ENCODE measurements at places on chromosomes 7 and 10.

- DNase-seq: no peak
These were observed 16.5 kb downstream of the MGMT start for GRCh38 chr10:129483430-129484010.

DNA sequence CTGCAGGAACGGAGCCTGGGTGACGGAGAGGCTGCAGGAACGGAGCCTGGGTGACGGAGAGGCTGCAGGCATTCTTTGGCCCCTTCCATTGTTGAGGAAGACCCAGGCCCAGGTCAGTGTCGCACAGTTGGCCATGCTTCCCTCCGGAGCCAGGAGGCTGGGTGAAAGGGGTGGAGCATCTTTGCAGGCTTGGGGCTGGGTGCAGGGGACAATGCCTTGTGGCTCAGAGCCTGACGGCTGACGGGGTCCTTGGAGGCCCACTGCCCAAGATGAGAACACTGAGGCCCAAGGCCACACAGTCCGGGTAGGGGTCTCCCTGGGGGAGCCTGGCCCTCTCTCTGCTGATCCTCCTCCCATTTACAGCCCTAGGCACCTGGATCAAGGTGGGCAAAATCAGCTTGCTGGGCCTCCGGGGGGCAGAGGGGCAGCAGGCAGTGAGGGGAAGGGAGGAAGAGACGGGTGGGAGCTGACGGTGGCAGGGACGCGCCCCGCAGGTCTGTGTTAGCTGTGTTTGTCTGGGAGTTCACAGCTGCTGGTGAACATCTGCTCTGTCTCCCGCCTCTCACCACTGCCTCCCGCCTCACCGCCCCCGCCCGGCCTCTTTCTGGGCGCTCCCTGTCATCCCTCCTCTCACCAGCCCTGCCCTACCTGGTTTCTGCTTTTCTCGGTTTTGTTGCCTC, 30.6 kb upstream of the PCBD1 start:
- no peak for DNase-seq

DNA sequence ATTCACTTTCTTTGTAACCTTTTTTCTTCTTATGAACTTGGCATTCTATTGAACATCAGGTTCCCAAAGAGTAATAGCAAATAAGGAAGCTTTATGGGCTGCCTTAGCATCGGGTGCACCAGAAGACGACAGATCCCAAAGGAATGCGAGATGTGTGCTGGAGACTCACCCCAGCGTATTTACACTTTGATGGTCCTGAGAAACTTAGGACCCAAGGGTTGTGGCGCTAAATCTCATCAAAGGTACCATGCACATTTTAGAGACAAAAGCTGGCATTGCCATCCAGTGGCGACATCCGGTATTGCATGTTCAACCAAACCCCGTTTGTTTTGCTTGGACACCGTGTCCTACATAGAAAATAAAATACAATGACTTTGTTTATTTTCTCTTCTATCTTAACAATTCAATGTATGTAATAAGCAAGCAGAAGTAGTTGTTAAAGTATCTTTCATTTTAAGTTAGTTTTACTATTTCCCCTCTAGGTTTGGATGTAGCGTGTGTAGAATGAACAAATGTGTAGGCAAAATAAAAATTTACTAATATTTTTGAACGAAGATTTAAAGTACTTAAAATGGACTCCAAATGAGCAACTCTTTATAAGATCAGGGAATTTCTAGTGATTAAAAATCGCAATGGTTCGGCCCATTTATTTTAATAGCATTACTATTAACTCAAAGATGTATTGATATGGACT, 1154.8 kb downstream of the GATA3 start:
- DNase-seq: peak; percentile 76

DNA sequence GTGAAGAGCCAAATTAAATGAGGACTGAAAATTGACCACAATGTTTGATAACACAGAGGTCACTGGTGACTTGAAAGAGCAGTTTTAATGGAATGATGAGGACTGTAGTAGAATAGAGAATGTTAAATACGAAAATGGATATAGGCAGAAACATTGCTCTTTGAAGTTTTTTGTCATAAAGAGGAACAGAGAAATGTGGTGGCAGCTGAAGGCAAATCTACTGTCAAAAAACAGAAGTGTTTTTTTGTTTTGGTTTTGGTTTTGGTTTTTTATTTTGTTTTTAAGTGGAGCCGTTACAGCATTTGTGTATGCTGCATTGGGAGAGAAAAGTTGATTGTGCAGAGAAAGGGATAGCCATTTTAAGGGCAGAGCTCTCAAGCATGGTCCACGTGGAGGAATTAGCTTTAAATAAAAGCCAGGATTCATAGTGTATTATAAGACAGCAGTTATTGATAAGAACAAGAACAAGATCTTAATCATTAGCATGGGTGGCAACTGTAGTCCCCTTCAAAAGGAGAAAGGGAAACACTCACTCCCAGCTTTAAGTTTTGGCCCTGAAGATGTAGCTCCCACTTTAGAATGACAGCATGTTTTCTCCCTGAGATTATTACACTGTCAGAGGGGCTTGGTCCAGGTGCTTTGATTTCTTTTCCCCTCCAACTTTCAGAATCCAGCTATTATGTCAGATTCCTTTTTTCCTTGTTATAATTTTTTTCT, 156.7 kb upstream of the BET1 start:
- no peak for DNase-seq

- DNase-seq: no peak
These were observed 147.8 kb downstream of the ADAM12 start for GRCh38 chr10:126240483-126240882.

DNA sequence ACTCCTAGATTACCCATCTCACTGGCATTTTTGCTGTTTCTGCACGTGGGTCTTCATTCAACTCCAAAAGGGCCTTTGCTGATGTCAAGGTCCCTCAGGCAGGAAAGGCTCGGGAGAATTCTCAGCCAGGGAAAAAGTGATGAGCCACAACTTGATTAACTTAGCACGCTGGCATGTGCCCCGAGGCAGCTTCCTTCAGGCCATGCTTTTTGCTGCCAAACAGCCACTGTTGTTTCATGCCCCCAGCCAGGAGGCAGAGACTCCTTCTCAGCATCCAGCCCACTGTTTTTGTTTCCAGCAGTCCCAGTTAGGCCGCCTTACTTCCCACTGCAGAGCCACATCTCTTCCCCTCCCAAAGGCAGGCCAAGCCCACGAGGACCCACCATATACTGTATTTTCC, 266.5 kb upstream of the YAE1 start:
- no peak for DNase-seq

- no peak for DNase-seq
These were observed 206.0 kb downstream of the MTERF1 start for GRCh38 chr7:91674470-91674869.

DNA sequence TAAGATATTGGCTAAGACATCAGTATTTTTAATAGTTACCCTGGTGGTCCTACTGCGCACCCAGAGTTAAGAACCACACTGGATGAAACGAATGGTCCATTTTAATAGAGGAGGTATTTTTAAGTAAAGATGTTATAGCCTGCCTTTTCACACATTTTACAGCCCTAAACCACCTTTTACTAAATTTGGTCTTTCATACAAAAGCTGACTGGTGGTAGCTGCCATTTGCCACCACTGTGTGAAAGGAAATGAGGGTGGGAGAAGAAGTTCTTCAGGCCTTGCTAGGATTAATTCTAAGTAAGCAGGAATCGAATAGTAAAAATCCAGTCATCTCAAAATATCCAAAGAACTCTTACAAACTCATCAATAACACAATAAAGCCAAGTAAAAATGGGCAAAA, 15.2 kb upstream of the APBB1IP start:
- no peak for DNase-seq

DNA sequence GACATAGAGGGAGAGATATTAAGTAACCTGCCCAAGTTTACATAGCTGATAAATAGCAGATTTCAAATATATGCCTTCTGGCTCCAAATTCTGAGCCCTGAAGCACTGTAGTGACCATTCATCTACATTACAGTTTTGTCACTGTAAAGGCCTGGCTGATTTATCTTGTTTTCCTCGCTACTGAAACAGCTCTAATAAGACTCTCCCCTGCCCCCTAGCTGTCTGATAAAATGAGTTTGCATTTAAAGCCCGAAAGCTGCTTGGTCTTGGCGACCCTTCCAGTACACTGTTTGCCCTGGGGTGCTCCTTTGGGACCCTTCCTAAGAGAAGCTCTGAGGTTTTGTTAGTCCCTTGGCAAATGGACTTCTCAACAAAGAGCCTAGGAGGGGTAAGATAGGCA, 59.7 kb upstream of the RAB11FIP2 start:
- no peak for DNase-seq

DNA sequence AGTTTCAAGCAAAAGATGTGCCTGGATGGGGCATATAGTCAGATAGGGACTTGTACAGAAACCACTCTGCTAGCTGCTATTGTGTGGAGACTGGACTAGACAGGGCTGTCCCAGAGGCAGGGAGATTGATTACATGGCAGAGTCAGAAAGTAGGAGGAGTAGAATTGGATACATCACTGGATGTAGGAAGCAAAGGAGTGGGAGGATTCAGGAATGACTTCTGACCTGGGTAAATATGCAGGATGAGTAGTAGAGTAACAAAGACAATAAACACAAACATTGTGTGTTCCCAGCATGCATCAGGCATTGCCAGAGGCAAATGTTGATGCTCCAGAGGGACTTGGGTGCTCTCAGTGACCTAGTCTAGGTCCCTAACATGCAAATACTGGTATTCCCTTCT, 30.9 kb upstream of the MAT1A start:
- no peak for DNase-seq

DNA sequence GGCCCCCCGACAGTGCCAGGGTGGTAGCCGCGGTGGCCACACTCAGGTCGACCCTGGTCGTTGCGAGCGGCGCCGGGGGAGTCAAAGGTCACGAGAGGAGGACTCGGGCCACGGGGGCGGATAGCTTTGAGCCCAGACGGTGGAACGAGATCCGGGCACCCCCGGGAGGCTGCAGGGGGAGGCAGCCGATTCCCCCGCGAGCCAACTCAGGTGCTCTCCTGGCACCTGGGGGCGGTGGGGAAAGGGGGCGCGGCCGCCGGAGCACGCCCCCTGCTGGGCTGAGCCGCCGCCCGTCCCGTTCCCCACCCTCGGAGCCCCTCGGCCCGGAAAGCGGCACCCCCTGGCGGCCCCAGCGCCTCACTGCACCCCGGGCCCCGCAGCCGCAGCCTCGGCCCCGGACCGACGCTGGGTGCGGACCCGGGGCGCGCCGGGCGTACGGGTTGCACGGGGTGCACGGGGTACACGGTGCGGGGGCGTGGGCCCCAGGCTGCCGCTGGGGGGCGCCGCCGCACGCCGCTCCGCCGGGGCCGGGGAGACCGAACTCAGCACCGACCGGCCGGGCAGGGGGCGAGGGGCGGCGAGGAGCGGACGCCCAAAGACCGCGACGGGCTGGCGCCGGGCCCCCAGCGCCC, 521 bp upstream of the NYAP1 start:
- peak; percentile 76 for DNase-seq

- DNase-seq: no peak
These were observed 226.4 kb downstream of the BUB3 start for GRCh38 chr10:123380491-123381085.

GRCh38 chr10:114489521-114490310, 85.4 kb upstream of the AFAP1L2 start:
- DNase-seq: no peak

- DNase-seq: no peak
These were observed 14.4 kb upstream of the CRYGN start for GRCh38 chr7:151454305-151454704.

GRCh38 chr7:151808400-151809145, 68.3 kb downstream of the PRKAG2 start:
- DNase-seq: no peak

DNA sequence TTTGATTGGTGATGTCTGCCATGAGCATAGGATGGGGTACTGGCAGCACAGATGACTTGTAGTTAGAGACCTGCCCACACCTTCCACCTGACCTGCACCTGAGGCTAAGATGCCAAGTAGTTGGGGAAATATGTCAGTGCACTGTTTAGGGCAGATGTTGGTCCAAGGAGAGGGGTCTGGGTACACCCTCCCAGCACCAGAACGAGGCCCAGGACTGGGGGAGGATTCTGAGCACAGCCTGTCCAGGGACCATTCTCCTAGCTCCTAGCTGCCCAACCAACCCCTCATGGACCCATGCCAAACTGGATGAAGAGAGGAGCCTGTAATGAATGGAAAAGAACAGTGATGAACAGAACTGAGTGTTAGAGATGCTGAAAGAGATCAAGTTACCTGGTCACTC, 28.0 kb downstream of the FRMPD2 start:
- no peak for DNase-seq

DNA sequence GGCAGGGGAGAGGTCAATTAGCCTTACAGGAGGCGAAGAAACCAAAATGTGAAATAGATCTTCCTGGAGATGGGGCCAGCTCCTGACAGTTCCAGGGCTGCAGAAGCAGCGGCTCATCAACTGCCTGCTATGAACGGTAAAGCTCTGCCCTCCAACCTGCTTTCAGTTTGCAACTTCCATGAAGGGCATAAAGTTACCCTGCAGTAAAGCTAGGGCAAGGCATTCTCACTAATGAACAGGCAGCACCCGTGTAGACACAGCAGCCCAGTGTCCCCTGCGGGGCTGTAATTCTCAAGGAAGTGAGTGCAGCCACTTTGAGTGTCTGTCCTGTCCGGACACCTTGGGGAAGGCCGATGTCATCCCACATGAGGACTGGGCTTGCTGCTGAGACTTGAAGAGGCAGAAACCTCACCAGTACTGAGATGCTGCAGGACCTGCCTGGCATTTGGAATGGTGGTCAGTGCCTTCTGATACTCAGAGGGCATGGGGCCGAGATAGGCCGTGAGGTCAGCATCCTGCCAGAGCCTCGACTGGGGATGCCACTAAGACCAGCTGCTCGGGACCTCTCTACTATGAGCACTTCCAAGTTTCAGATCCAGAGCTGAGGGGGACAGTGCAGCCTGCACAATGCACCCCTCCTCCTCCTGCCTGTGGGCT, 26.1 kb upstream of the C10orf53 start:
- no peak for DNase-seq

DNA sequence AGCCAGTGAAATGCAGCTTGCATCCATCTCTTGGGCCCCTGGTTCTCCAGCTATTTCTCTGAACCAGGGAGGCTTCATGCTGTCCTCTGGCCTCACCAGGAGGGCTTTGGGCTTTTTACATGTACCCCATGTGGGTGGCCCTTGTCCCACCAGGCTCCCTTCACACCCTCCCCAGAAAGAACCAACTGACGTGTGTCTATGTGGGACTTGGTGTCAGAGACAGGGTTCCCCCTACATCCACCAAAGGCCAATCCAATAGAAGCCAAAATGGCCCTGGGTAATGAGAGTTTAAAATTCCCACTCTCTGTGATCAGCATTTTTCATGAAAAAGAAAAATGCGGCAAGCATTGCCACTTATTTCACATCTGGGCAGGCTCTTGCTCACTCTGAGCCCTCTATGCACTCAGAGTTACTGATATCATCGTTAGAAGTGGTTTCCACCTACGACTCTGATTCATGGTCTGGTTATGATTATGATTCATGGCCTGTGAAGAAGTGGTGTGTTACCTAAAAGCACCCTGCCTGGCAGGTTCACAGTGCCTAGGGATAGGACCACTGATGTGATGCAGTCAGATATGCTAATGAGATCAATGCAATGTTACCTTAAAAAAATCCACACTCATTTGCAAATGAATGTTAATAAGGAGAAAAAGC, 133.5 kb downstream of the BUB3 start:
- DNase-seq: no peak

GRCh38 chr7:156942708-156943090, 6.8 kb upstream of the NOM1 start:
- no peak for DNase-seq

GRCh38 chr7:121020249-121020988, 31.9 kb downstream of the CPED1 start:
- DNase-seq: no peak

GRCh38 chr10:125739994-125740679, 20.6 kb downstream of the EDRF1 start:
- no peak for DNase-seq

GRCh38 chr10:132865171-132865631, 77.2 kb downstream of the CFAP46 start:
- no peak for DNase-seq

Measured in activated T-cell treated with anti-CD3 and anti-CD28 coated beads for 4 hours (primary cell).